ENCODE measurements at places on chromosomes 1 and 21.

DNA sequence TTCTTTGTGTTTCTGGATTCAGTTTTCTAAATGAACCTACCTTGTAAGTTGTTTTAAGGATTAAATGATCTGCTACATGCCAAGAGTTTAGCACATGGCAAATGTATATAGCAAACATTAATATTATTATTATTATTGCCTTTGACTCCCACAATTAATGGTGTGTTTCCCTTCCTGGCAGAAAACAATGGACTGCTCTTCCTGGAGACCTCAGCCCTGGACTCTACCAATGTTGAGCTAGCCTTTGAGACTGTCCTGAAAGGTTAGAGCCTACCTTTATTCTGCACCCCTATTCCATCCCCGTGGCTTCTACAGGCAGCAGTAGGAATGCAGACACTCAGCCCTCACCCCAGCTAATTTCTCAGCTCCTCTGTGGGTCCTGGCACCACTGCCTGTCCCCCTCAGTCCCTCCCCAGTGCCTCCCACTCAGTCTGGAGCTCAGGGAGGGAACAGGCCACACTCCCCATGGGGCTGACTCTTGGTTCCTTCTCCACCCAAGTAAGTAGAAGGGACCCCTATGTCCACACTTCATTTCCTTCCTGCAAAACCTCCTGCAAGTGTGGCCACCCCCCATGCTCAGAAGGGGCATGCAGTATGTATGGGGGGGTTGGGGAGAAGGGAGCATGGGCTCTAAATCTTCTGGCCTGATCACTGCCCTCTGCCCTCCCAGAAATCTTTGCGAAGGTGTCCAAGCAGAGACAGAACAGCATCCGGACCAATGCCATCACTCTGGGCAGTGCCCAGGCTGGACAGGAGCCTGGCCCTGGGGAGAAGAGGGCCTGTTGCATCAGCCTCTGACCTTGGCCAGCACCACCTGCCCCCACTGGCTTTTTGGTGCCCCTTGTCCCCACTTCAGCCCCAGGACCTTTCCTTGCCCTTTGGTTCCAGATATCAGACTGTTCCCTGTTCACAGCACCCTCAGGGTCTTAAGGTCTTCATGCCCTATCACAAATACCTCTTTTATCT, 8.8 kb downstream of the RAB25 start:
- DNase-seq: no peak

GRCh38 chr21:43771698-43772424, 4.2 kb downstream of the CSTB start:
- no peak for DNase-seq

- DNase-seq: no peak
Observed at GRCh38 chr1:58431901-58432620, 114.5 kb downstream of the OMA1 start.

DNA sequence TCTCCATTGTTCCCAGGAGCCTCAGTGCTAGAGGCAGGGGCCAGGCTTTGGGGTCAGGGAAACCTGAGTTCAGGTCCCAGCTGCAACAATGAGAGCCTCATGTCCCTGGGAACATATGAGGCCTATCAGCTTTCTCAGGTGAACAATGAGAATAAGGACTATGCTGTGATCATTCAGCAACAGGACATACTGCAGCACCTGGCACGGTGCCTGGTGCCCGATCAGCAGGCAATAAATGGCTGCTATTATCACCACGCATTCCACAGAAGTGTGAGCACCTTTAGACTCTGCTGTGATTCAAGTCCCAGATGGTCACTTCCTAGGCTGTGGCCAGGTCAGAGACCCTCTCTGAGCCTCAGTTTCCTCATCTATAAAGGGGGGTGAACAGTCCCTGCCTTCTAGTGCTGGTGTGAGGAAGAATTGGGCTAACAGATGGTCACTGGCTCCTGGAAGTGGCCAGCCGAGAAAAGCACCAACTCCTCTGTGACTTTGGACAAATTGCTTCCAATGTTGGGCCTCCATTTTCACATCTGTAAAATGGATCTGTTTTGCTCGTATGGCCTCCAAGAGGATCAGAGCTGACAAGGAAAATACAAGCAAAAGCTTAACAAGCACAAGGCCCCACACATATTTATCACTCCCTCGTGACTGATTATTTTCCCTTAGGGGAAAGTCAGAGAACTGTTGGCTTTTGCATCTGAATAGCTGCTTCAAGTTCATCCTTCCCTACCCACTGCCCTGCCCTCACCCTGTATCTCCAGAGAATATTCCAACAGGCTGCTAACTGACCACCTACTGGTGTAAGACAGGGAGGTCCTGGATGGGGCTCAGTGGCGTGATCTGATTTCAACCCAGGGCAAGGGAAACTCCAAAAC, 1.1 kb downstream of the SLC5A9 start:
- no peak for DNase-seq

- no peak for DNase-seq
Observed at GRCh38 chr1:178749581-178750166, 24.6 kb downstream of the RALGPS2 start.

DNA sequence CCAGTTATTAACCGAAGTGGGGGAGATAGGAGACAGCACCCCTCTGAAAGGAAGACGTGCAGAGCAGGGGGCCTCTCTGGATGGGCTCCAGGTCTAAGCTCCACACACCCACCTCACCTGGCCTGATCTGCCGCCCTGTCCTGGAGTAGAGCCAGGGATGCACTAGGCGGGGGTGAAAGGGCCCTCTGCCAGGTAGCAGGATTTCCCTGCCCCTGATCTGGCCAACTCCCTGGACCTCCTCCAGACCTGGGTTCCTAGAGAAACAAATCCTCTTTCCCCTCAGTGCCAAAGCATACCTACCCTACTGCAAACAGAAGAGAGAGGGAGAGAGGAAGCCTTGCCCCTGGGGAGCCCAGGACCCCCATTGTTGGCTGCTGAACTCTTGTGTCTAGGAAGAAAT, 2.0 kb downstream of the CRABP2 start:
- no peak for DNase-seq

GRCh38 chr1:25836695-25837094, 16.9 kb downstream of the MTFR1L start:
- no peak for DNase-seq

- DNase-seq: no peak
Observed at GRCh38 chr1:66000033-66000637, 207.4 kb downstream of the PDE4B start.

DNA sequence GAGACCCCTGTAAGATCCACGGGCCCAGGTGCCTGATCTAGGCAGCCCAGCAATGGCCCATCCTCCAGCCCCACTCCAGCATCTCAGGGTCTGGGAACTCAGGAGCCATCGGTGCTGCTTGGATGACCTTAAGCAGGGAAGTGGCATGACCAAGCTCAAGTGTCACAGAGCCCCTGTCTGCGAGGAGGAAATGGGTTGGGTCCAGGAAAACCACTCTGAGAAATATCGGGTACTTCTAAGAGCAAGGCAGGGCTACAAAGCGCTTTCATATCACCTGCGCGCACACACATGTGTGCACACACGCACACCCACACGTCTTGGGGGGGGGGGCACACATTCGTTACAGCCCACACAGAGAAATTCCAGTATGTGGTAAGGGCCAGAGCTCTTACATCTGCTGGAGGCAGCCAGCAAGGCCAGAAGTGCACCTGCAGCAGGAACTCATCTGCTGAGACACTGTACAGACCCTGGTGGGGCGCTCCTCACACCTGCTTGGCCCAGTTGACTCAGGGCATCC, 32.6 kb upstream of the SPOCD1 start:
- no peak for DNase-seq

GRCh38 chr1:80036690-80037432, 1030.3 kb upstream of the ADGRL4 start:
- DNase-seq: no peak

DNA sequence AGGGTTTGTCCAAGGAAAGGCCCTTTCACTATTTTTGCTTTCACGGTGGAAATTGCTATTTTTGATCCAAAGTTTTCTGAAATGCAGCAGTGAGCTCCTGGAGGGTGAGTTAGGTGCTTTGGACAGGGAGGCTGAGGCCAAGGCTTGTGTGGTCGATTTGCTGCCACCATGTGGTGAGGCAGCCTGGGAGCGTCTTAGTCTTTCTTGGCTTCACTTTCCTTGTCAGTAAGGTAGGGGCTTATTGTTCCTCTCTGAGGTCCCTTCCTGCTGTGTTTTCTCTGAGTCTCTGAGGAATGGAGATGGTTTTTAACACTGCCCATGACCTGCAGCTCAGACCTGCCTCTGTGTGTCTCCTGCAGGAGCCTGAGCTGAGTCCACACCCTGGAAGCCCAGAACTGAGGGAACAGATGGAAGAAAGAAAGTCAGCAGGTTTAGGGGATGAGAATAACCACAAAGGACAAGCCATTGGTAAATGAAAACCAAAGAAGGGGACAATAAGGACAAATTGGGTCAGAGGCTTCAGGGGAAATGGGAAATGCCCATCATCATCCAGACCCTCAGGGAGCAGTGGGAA, 20.1 kb upstream of the S100A10 start:
- no peak for DNase-seq

- no peak for DNase-seq
Observed at GRCh38 chr1:78178816-78179215, 133.1 kb downstream of the GIPC2 start.

DNA sequence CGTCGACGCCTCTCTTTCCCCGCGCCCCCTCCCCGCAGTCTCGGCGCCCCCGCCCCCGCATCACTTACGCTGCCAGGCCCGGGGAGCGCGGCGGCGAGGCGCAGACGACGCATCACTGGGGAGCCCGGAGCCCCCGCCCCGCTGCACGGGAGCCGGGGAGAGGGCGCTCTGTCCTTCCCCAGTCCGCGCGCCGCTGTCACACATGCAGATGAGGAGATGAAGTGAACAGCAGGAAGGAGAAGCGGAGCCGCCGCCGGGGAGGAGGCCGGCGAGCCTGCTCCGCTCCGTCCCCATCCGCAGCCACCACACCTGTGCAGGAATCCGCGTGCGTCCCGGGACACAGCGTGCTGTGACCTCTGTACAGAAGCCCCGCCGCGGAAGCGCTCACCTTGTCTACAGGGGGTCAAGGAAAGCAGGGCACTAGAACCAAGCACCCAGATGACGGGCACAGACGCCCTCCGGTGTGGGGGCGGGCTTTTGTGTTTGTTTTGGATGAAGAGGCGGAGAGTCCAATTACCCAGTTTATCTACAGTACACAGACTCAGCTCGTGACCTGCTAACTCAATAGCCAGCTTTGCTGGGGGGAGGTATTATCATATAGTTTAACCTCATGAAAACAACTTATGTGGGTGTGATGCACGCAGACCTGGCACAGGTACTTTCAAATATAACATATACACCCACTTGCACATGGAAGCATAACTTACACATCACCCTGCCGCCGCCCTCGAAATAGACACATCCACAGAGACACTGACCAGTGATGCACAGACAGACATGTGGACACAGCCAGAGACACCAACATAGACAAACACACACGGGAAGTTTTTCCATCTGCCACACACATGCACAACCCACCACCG, 12.4 kb downstream of the KLHDC8A start:
- DNase-seq: no peak

GRCh38 chr1:84504580-84505492, 1.4 kb upstream of the SPATA1 start:
- no peak for DNase-seq

GRCh38 chr1:201348211-201348566, 29.3 kb downstream of the TNNT2 start:
- DNase-seq: no peak

DNA sequence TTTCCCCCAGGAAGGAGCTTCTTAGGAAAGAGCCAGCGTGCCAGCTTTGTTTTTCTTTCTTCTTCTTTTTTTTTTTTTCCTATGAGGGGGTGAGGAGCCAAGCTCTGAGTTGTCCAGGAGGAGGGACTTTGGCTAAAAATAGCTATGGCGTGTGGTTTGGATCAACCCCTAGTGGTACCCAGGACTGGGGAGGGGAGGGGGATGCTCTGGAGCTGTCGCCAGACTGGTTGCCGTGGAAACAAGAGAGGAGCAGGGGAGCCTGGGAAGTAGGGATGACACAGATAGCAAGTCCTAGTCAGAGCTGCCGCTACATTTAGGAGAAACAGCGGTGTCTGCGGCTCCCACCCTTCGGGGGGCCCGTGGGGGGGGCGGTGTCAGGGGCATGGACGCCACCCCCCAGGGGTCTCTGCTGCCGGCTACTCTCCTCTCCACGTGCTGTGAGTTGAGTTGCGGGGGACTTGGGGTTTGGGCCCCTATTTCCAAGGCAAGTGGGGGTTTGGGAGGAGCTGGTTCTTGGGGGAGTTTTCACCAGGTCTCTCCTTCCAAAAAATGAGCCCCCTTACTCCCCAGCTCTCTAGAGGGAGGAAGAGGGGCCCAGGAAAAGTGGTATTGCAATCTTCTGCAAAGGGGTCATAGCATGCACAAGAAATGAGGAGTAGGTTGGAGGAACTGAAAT, at the start of gene KCNJ9:
Gene KCNJ9 (plus strand): TSS at position 278 of the 676 bp plus-strand sequence. CDS start 2,493 bp downstream, outside the sequence.
- no peak for DNase-seq

- no peak for DNase-seq
Observed at GRCh38 chr1:42364089-42364488, 16.5 kb upstream of the RIMKLA start.

GRCh38 chr21:45459171-45460010, 54.4 kb downstream of the COL18A1 start:
- no peak for DNase-seq

DNA sequence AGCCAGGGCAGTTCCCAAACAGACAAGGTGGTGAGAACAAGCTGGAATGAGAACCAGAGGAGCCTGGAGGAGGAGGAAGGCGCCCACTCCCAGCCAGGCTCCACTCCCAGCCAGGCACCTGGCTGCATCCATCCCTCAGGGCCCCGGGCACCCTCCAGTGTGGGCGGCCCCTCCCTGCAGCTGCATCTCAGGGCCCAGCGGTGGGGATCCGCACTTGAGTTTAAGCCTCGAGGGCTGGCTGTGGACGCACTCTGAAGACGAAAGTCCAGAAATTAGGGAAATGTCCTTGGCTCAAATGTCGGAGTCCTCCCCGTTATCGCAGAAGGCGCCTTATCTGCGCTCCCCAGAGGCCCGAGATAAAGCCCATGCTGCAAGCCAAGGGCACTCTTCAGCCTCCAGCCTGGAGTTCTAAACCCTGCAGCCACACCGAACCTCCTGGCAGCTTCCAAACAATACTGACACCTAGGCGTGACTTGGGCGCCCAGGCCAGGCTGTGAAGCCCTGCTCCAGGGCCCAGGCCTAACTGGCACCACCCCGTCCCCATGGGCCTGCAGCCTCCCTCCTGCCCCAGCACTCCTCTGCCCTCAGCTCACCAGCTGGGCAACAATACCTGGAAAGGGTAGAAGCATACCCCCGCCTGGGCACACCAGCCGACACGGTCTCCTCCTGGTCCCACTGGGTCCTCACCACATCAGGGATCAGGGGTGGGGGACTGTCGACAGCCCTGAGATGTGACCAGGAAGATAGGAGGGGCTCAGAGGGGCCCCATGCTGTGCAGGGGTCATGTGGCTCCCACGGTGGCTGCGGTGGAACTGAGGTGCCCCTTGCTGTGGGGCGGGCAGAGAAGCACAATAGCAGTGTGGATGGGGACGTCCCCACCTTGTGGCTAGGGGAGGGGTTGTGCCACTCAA, 184.8 kb upstream of the VAMP3 start:
- no peak for DNase-seq
